ENCODE measurements at places on chromosomes 5 and 9.
A peak's percentile ranks its signal among the peaks of the same experiment; 100 is the strongest.

DNA sequence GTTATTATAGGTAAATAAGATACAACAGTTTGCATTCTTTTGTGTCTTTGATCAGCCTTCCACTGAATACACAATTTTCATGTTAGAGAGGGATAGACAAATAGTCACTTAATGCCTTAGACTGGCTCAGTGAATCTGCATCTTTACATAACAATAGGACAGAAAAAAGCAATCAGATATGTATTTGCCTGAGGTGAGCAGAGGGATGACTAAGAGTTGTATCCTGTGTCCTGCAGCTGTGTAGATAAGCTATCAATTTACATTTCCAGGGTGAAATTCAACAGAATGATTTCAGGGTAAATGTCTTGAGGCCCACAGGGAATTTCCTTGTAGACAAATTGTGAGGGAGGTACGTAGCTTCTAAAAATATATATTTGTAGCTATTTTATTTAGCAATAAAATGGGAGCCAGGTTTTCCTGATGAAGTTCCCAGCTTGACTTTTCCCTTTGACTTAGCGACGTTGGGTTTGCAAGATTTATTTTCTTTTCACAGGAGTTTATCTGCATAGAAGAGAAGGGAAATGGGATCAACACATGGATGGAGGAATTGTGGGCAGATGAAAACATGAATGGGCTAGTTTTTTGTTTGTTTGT lies 586.1 kb upstream of the CDH6 start:
- DNase-seq: no peak

DNA sequence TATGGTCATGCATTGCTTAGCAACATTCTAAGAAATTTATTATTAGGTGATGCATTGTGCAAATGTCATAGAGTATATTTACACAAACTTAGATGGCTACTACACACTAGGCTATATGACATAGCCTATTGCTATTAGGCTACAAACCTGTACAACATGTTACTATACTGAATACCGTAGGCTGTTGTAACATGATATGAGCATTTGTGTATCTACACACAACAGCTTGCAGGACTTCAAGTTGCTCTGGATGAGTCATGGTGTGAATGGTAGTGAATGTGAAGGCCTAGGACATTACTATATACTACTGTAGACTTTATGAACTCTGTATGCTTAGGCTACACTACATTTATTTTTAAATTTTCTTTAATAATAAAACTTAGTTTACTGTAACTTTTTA lies 107.2 kb upstream of the MAMDC2 start:
- DNase-seq: peak; percentile 38

GRCh38 chr5:87150630-87151029 lies 117.1 kb upstream of the RASA1 start:
- no peak for DNase-seq

GRCh38 chr5:28748446-28748845 lies 1710.1 kb upstream of the CDH9 start:
- DNase-seq: no peak

- no peak for DNase-seq
These were observed 178.8 kb downstream of the TRIO start for GRCh38 chr5:14321936-14322335.

DNA sequence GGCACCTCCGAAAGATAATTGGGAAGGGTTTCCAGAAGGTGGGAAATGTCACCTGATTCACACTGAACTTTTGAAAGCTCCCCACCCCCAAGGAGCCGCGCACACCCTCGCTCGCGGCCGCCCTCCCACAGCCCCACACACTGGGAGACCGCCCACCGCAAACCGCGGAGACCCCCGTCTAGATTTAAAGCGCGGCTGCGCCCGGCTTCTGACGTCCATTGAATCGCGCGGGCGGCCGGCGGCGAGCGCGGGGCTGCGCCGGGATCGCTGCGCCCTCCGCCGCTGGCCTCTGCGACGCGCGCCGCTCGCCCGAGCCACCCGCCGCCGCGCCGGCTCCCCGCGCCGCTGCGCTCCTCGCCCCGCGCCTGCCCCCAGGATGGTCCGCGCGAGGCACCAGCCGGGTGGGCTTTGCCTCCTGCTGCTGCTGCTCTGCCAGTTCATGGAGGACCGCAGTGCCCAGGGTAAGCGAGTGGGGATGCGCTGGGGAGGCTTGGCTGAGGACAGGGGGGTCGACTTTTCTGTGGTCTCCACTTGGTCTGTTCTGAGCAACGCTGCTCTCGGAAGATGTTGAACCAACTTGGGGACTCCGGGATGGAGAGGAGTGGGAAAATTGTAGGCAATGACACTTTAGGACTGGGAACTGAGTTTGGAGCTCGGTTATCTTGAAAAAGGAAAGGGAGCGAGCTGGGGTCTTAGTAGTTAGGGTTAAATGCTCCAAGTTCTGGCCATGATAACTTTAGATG lies at the start of gene FST:
FST (plus strand) TSS at position 214 of the 743 bp plus-strand sequence; CDS start at position 377, 163 bp downstream.
- no peak for DNase-seq

- DNase-seq: no peak
These were observed 143.9 kb upstream of the FBN2 start for GRCh38 chr5:128681764-128682592.

DNA sequence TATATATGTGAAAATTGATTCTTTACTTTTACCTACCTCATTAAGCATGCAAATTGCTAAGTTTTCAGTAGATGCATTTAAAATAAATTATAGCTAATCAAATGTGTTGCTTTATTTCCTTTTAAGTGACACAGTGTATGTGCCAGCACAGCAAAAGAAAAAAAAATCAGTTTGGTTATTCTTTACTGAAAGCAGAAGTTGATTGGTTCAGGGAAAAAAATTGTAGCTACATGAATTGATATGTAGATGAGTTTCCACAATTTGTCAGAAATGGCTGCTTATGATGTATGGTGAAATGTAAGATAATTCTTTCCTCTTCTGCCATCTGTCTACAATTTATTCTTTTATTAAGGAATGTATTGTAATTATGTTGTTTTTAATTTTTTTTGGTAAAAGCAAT lies 57.8 kb downstream of the PARP8 start:
- DNase-seq: no peak

DNA sequence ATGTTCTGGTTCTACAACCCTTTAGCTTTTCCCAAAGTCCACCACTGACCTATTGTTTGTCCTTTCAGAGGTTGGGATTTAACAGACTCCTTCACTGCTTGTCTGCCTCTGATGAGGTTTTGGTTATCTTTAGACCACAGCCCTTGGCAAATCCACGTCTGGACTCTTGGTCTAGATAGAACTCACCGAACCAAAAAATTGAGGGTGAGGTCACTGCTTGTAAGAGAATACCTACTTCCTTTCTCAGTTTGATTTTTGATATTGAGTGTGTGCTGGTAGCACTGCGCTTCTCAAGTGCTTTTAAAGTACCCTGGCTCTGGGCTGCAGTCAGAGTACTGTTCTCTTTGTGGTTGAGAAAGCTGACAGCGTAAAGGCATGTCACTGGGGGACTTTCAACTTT lies 61.7 kb downstream of the JMY start:
- no peak for DNase-seq

- no peak for DNase-seq
These were observed 199.6 kb downstream of the ERCC6L2 start for GRCh38 chr9:96075111-96075510.

GRCh38 chr5:163433271-163433670 lies 4.1 kb upstream of the CCNG1 start:
- DNase-seq: no peak

- peak; percentile 82 for DNase-seq
These were observed 90.3 kb downstream of the MACROH2A1 start for GRCh38 chr5:135308752-135309151.

DNA sequence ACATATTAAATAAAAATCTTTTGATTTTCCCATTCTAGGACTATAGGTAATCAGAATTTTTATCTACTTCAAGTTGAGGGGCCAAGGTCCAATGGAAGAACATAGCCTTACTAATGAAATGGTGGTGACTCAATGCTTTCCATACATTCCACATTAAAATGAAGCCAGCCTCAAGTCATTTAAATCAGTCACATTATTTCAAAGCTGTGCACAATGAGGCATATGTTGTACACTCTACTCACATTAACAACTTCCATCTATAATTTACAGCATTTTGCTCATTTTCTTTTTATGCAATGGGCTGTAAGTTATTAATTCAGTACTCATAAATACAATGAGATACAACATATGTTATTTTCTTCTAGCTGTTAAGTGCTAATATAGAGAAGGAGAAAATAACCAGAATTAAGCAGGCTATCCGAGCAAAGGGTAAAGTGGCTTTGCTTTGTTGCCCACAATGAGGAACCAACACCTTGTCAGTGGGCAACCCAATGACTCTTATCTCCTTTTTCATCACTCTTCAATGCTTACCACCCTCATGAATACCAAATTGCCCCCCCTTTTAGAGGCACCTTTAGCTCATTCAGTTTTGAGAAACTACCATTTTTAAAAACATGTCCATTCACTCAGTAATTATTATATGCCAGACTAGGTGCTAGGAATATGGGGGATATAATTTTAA lies 52.4 kb downstream of the TTLL11 start:
- no peak for DNase-seq

GRCh38 chr5:67996596-67996995 lies 219.0 kb upstream of the PIK3R1 start:
- DNase-seq: no peak

DNA sequence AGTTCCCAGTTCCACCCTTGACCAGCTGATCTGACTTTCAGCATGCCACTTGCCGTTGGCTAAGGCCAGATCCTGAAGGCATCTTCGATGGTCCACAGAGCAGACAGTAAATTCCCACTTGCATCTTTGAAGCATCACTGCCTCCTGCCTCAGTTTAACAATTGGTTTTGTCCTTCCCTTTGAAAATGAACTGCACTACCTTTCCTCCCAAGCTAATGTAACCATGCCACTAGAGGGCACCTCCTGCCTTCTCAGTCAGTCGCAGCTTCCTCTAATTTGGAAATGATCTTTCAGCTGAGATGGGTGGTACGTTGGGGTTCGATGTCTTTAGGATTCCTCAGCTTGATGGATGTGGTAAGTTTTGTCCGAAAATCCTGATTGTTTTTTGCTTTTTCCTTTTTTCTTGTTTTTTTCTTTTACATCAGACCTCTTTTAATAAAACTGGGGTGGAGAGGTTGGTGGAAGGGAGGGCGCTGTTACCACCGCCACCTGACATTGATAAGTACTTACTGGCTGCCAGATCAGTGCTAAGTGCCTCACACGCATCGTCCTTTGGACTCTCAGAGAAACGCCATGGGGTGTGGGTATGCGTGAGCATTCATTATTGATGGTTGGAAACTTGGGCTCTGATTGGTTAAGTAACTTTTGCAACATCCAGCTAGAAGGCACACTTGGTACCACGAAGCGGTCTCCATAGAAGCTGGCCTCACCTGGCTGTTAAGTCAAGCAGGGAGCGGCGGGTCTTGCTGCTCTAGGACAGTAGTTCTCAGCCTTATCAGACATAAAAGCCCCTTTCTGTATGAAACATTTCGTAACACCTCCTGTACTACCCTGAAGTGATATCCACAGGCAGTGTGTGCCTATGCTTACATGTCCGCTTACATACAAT lies 16.9 kb downstream of the PTTG1 start:
- DNase-seq: no peak

DNA sequence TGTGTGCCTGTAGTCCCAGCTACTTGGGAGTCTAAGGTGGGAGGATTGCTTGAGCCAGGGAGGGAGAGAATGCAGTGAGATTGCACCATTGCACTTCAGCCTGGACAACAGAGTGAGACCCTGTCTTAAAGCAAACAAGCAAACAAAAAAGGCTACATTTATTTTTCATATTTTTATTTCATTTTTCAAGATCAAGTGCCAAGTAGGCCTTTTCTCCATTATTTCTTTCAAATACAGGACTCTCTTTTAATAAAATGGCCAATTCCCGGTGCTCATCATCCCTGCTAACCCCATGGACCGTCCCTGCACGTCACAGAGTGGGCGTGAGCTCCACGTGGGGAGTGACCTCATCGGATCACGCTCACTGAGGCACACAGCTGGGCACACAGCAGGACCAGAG lies 9.3 kb upstream of the GBGT1 start:
- DNase-seq: no peak

DNA sequence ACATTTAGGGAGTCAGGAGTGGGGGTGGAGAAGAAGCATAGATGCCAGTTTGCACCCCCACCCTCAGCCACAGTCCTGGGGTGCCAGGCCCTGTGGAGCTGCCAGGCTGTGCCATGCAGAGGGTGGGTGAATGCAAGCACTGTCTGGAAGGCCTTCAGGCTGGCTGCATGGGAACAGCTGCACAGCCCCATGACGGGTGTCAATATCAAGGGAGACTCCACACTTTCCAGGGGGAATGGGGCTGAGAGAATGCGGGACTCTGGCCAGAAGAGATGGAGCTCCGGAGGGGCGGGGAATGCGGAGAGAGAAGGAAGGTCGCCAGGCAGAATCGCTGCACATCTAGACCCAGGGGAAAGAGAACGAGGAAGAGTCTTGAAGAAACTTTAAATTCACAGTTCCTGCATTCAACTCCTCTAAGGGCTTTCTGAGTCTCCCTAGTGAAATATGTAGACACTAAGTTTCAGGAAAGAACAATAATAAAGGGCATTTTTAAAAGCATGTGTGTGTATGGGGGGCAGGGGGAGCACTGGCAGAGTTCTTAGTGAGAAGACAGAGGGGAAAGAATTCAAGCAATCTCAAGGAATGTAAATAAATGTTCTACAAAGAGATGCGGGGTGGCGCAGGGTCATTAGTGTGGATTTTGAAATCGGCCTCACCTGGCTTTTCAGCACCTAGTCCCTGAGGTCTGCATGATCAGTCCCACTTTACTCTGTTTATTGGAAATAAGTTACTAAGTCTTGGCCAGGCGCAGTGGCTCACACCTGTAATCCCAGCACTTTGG lies 59.1 kb downstream of the BOD1 start:
- DNase-seq: no peak

DNA sequence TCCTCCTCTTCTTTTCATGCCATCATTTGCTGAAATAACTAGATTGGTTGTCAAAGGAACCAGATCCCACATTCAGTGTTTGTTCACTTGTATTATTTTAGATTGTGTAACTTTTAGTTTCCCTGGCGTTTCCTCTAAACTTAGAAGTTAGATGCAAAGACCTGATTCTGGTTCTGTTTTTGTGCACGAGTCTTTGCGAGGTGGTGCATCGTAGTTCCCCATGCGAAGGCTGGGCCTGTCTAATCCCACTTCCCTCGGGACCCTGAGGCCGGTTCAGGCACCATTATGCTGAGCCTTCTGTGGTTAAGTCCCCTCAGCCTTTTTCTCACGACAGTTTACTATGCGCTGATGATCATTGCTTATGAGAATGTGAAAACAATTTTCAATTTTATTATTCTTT lies 219.1 kb upstream of the OTULINL start:
- DNase-seq: no peak

- peak; percentile 32 for DNase-seq
These were observed 39.0 kb downstream of the STK10 start for GRCh38 chr5:172149073-172149472.

- no peak for DNase-seq
These were observed 34.6 kb upstream of the PHF2 start for GRCh38 chr9:93541581-93542349.

Data from AG04450 (cell line).